ENCODE measurements at places on chromosomes 16 and 17. TPM values are rescaled to one million over a fixed set of nuclear protein-coding genes. Genes with fewer than 3 reads are reported as not detected.

TBC1D3E gene
- not detected for total RNA-seq

KRT222 gene
- total RNA-seq: 0.55 TPM

PTX4 gene
- total RNA-seq: not detected

RASD1 gene
- 14.2 TPM for total RNA-seq

MYH3 gene
- 1.5 TPM for total RNA-seq

PRSS27 gene
- 0.70 TPM for total RNA-seq

KRT25 gene
- not detected for total RNA-seq
